ENCODE measurements at places on chromosomes 3 and 15.

DNA sequence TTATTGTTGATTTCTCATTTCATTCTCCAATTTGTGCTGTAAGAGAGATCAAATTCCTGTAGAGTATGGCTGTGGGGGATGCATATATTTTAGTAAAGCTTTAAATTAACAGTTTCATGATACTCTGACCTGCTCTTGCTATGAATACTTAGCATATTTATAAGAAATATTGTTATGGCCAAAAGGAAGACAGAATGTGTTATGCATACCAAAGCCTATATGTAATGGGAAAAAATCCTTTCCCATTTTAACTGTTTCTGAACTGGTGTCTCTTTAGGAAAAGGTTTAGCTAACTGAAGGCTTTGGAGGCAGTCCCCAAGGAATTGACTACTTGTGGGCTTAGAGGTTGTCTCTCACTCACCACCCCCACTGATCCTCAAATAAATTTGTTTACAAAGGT, 59.2 kb downstream of the CADPS start:
- no peak for DNase-seq

DNA sequence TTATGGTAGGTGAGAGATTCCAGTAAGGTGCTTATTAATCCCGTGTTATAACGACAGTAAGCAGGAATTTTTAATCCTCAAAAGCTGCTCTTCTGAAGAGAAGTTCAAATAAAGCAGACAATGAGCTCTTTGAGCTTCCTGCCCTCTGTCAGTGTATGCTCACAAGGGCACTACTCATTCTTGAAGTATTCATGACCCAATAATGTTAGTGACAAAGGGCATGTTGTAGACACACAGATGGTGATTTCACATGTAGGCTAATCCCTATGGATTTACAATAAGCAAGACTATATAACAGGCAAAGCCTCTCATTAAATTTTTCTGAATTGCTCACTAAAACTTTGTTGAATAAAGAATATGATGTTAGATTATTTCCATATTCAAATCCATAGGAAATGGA, 578.6 kb downstream of the RSL24D1 start:
- DNase-seq = no peak

DNA sequence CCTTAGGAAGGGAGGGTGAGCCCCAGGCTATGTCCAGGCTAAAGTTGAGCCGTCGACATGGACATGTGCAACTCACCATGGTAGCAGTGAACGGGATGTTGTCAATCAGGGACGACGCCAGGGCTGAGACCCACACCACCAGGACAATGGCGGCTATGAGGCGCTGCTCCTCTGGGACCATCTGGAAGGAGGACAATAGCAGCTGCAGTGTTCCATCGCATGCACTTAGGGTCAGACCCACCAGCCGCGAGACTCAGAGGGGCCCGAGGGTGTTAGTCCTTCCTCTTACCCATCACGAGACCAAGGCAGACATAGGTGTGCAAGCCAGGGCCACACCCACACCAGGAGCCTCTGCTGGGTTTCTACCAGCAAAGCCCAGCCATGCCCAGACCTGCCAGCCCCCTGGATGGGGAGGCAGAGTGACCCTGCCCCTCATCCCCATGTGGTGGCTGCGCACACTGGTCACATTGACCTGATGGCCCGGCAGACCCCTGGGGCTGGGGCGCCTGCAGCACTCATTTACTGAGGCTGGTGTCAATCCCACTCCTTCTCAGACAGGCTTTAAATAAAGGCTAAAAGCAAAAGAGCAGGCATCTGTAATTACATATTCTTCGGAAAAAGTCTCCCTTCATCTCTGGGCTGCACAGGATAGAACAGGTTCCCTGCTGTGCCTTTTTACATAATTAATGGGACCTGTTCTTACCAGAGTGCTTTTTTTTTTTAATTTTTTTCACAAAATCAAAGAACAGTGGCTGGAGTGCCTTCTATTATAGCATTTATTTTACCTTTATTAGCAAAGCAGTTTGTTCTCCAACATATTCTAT, 227.8 kb downstream of the OCA2 start:
- no peak for DNase-seq

GRCh38 chr15:76282465-76282864, 28.8 kb downstream of the ETFA start:
- DNase-seq = no peak

DNA sequence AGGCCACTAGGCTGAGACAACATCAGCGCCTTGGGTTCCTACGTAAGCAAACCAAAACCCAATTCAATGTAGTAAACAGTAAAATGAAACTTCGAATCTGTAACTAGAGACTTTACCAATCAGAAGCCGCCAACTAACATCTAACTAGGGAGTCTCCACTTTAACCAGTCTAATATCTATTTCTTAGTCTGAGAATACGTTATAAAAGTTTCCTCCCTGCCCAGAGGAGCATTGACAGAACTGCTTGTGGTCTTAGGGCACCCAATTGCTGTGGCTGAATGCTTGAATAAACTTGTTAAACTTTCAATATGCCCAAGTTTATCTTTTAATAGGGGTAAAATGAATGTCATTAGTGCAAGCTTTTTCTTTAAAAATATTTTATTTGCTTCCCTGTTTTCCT, 4.3 kb downstream of the CP start:
- DNase-seq = no peak

DNA sequence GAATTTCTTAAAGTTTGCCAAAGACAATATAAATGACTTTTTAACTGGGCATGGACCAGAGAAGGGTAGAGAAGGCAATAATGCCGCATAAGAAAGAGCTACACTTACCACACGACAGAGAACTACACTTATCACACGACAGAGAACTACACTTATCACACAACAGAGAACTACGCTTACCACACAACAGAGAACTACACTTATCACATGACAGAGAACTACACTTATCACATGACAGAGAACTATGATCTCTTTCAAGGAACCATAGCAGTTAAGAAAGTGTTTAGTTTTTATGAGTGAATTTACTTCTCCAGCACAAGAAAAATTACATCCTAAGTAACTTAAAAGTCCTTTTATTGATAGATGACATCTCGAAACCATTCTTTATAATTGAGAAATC, 32.0 kb downstream of the DCUN1D1 start:
- DNase-seq = no peak

- no peak for DNase-seq
Measured at GRCh38 chr15:79193103-79193502, 89.4 kb upstream of the ANKRD34C start.

GRCh38 chr3:171781711-171782127, 28.6 kb downstream of the PLD1 start:
- DNase-seq = no peak

GRCh38 chr15:42270551-42270950, 2.5 kb upstream of the GANC start:
- DNase-seq = no peak

GRCh38 chr3:11078826-11079515, 75.3 kb upstream of the HRH1 start:
- no peak for DNase-seq

DNA sequence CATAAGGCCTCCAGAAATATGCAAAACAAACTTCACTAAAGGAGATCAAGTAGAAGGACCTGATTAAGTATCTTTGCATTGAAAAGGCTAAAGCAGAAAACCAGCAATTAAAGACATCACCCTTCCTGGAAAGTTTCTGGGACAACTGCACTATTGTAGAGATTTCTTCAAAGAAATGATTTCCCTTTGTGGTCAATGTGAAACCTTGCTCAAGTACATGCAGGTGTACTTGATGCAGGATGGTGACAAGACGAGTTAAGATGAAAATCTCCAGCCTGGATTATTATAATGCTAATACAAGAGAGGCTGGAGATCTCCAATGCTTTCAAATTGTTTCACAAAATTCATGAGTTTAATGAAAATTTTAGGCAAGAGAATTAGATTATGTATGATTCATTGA, 208.4 kb downstream of the TIGIT start:
- no peak for DNase-seq

DNA sequence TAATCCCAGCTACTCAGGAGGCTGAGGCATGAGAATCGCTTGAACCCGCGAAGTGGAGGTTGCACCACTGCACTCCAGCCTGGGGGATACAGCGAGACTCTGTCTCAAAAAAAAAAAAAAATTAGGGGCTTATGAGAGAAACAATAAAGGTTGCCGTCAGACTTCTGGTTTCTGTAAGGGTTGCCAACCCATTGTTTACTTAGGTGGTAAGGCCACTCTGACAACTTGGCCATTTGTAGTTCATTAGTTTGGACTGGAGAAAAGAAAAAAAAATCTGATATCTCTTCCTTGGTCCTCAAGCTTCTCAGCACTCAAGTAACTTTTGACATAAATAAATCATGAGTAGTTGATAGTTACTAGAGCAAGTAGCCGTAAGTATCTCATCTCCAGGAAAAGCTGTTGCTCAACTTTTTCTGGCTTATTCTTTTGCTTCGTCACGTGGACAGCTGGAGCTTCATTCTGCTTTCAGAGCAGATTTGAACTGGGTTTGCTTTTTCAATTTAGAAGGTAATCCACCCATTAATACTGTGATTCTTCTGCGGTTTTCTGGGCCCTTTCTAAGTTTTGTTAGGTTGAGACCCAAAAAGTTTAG, 9.4 kb downstream of the SNX1 start:
- DNase-seq = no peak

DNA sequence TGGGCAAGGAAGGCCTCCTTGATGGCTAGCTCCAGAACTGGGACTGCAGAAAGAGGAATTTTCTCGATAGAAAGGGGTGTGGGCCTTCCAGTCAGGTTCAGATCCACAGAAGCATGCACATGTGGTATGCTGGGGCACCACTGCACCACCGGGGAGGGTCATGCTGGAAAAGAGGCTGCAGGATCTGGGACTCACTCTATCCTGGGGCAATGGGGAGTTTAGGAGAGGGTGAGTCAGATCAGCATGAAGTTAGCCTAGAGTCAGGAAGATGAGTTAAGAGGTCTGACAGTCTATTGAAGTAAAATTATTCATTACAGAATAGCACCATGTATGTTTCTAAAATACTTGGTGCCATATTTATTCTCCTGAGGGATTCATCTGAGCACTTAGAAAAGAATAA, 130.2 kb upstream of the TOPAZ1 start:
- no peak for DNase-seq

DNA sequence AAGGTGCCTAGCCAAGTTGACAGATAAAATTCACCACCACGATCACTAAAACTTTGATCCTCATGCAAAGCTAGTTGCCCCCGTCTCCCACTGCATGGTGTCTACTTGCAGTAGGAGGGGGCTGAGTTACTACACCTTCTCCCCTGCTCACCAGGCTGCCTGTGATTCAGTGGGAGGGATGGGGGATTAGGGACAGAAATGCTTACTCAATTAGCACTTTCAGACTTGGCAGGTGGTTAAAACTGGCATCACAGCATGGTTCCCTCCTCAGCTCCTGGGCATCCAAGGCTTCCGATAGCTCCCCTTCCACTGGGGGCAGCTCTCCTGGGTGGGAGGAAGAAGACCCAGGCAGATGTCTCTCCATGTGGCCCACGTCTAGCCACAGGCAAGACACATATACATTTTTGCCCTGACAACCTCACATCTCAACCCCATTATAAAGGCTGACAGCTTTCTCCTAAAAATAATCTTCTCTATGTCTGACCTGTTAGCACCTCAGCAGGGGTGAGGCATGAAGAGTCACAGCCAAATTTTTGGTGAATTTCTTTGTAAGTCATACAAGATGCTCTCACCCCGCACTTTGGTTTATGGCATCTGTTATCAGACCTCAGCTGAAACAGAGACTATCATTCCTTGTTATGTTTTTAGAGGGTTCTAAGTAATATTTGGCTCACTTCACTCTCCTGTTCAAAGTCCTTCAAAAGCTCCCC, 369.0 kb downstream of the SV2B start:
- DNase-seq = no peak

GRCh38 chr15:84955089-84955848, 26.4 kb upstream of the PDE8A start:
- peak; percentile 56 for DNase-seq

GRCh38 chr3:69776920-69777581, 37.8 kb downstream of the MITF start:
- DNase-seq = no peak

DNA sequence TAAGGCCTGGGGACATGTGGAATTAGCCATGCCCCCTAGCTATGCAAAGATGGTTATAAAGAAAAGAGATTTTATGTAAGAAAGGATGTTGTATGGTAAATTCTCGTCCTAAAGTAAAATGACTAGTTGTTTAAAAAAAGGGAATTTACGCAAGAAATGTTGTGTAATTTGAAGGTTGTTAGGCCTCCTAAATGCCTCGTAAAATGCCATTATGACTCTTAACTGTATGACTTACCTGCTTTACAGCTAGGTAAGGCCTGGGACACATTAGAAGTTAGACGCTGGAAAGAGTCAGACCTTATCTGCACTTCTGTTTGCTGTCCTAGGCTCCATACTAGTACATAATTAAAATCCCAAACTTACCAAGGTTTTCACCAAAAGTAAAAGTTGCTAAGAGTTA, 17.5 kb upstream of the HHATL start:
- no peak for DNase-seq

GRCh38 chr3:136177876-136178275, 18.3 kb downstream of the MSL2 start:
- DNase-seq = no peak

DNA sequence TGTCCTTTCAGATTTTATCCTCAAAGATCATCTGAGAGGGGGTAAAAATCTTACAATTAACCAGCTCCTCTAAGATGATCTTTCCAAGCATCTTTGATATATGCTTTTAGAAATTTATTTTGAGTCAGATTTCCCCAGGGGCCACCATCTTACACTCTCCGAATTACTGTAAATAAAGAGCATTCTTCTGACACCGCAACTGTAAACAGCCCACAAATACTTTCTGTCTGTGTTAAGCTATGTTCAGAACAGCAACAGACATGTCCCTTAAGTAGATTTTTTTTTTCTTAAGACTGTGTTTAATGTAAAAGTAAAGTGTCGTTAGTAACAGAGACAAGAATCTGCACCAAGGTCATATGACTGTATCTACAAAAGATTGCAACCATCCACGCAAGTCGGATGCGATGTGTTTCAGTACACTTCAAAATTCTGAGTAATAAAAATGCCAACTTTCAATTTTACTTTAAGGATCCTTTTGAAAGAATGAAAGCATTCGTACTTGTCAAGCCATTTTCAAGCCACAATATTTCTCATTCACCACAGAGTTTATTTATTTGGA, 159.0 kb upstream of the KCNH8 start:
- no peak for DNase-seq

DNA sequence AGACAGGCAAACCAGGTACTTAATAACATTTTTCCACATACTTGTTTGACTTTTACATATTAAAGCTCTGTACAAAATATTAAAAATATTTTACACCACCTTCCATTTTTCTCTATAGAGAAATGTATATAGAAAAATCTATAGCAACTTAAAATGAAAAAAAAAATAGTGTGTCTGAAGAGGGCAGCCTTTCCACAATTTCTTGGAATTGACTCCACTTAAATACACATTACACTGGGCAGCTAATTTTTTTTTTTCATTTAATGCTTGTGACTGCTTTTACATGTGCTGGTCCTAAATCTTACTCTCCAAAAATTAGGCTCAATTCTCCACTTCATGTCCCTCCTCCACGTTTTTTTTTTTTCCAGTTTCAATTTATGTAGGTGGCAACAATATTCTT, 427.0 kb upstream of the RBMS3 start:
- no peak for DNase-seq

GRCh38 chr3:15267502-15267901, 61.5 kb downstream of the CAPN7 start:
- DNase-seq = no peak

- no peak for DNase-seq
Measured at GRCh38 chr3:8603115-8603710, 41.4 kb downstream of the SSUH2 start.

Data from CD8-positive, alpha-beta memory T cell (primary cell).